ENCODE measurements at places on chromosomes 13 and 19.

- no peak for DNase-seq
Observed at GRCh38 chr13:49927755-49928154, 8.4 kb downstream of the SPRYD7 start.

DNA sequence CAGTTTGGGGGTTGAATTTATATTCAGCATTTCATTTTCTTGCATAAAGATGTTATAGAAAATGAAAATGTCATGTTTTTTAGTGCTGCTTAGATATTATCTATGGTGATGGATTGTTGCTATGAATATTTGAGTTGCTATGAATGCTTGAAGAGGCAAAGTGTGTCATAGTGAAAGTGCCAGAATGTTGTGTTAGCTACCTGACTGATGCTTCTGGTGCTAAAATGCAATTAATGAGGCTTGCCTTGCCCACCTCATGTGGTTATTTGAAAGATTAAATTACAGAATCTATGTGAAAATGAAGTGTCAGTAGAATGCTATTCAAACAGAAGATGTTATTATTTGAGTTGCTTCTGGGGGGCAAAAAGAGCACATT, 62.7 kb upstream of the MYCBP2 start:
- DNase-seq, result no peak

- no peak for DNase-seq
Observed at GRCh38 chr19:54484451-54484850, 11.4 kb upstream of the CDC42EP5 start.

DNA sequence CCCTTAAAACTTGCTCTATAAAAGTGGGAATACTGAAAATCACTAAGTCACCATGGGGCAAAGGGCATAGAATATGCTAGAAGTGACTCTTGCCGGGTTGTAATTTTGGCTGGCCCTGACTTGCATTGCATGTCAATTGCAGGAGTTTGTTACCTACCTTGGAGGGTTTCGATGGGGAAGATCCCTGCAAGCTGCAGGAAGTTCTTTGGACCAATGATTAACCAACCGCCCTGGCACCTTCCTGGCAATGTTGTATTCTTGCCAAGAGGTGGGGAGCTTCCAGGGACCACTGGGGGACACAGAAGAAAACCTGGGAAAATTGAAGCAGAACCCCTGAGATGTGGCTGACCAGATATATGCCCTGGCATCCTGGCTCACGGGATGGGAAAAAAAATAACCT, 235.8 kb downstream of the B3GLCT start:
- DNase-seq, result no peak

DNA sequence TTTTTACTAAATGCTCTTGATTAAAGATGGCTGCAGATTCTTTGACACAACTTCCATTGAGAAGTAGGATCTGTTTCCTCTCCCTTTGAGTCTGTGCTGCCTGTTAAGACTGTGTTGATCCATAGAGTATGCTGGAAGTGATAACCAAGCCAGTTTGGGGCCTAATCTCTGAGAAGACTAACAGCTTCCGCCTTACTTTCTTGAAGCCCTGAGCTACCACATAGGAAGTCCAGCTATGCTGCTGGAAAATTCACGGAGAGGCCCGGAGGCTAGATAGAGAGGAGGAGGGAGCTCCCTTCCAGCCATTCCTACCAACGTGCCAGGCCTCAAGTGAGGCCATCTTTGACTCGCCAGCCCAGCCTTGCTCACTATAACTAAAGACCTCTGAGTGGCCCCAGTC, 12.5 kb downstream of the RAP2A start:
- DNase-seq, result no peak

DNA sequence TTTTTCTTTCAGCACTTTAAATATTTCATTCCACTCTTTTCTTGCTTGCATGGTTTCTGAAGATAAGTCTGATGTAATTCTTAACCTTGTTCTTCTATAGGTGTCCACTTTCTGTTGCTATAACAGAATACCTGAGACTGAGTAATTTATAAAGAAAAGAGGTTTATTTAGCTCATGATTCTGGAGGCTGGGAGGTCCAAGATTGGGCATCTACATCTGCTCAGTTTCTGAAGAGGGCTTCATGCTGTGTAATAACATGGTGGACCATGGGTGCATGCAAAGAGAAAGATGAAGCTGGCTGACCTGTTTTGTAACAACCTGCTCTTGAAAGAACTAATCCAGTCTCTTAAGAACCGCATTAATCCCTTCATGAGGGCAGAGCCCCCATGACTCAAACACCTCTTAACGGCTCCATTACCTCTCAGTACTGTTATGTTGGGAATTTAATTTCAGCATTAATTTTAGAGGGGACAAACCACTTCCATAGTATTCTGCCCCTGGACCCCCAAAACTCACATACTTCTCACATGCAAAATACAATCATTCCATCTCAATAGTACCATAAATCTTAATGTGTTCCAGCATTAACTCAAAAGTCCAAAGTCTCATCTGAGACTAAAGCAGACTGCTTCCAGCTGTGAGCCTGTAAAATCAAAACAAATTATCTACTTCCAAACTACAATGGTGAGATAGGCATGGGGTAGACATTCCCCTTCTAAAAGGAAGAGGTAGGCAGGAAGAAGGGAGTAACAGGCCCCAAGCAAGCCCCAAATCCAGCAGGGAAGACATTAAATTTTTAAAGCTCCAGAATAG, 9.6 kb upstream of the FGF9 start:
- no peak for DNase-seq

GRCh38 chr19:43731846-43732245, 16.0 kb downstream of the IRGC start:
- DNase-seq, result no peak

DNA sequence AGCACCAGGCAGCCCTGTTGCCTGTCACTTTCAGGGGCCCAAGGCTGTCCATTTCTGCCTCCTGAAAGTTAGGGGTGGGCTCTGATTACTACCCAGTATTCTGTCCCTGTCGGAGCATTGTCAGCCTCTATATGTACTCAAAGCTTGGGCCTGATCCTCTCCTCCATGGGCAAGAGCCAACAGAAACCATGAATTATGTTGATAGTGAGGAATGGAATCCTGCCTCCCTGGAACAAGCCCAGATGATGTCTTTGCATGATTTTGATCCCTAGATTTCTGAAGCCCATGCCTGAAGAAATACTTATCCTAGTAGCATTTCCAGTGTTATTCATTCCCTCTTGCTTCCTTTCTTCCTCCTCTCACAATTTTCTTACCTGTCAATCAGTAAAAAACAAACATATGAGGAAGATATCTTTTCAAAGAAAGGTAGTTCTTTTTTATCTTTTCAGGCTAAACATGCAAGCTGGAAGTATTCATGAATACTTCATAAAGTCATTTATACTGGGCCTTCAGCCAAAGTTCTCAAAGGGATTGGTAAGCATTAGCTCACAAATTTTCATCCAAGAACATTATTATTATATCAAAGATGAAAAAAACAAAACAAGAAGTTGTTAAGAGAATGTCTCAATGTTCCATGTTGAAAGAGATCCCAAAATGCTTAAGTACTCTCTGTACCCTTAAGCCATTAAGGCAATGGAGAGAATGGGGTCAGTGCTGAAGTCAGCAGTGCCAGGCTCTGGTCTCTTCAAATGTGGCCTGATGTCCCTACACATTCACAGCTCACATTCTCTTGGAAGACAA, 171.7 kb downstream of the NHLRC3 start:
- no peak for DNase-seq

DNA sequence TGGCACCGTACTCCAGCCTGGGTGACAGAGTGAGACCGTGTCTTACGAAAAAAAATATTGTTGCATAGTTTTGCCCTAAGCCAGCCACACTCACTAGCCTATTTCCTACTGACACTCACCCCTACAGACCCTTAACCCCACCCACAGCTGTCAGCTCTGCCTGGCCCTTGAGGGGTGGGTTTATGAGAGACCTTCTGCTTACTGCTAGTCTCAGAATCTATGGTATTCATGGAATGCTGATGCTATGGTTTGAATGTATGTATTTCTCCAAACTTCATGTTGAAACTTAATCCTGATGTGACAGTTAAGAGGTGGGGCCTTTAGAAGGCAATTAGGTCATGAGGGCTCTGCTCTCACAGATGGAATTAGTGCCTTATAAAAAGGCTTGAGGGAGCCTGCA, 79.2 kb upstream of the LRCH1 start:
- no peak for DNase-seq

DNA sequence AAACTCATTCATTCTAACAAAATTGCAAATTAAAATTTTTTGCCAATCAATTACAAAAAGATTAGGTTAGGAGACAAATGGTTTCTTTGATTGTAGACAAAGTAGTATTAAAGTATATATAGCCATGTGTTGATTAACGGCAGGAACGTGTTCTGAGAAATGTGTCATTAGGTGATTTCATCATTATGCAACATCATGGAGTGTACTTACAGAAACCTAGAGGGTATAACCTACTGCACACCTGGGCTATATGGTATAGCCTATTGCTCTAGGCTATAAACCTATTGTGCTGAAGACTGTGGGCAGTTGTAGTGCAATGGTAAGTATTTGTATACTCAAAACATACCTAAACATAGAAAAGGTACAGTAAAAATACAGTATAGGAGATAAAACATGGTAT, 906.8 kb upstream of the SPRY2 start:
- no peak for DNase-seq
